Esophagus squamous epithelium (tissue), 5 donors: ENCODE measurements at places on chromosomes 1 and 21.

DNA sequence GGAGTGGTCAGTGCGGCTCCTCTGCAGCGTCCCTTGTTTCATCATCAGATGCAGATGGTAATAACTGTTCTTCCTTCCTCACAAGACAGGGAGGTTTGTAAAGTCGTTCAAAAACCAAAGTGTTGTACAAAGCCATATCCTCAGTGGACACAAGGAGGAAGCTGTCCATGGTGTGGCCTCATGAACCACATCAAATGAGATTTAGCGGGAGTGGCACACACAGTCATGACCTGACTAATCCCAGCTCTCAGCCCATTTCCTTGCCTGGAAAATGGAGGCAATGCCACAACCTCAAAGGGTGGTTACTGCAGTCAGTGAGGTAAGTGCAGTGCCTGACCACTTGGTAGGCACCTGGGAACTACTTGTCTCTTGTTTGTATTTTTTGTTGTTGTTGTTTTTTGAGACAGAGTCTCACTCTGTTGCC lies 13.4 kb downstream of the ENTREP3 start:
- no peak for DNase-seq

DNA sequence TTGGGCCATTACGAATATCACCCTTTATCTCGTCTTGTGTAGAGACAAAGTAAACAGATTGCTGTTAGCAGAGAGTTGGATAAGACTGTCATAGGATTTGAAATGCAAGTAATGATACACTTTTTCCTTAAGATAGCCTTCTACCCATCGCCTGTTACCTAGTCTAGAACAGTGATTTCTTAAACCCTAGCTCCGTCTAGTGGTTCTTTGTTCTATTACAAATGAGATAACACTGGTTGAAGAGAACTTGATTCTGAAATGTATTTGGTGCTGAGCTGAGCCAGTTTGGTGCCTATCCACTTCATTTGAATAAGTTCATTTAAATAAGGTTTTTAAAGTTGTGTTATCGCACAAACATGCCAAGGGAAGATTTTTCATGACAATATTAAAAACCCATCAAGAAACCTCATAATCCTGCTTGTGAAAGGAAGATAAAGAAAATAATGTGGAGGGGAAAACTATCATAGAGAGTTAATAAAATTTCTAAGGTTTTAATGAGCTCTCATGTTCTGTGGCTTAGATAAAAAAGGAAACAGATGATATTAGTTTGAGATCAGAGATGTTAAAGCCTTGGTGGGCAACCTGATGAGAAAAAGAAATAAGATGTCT lies 1.5 kb upstream of the KCNH1 start:
- DNase-seq, result no peak

GRCh38 chr1:174239541-174239940 lies 80.2 kb downstream of the RABGAP1L start:
- no peak for DNase-seq

DNA sequence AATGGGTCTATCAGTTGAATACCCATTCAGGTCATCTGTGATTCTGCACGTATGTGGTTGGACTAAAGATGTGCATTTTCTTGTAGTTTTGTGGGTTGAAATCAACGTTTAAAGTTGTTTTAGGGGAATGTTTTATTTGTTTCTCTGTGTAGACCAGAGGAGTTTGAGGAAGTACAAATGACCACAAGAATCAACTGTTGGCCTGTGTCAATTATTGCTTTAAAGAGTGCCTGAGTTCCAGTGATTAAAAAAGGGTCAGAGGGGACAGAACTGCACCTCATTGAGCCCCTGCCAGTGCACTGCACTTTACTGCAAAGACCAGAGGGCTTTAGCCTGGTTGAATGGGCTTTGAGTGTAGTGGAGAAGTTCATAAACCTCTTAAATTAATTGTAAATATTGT lies 190.3 kb downstream of the VPS13D start:
- DNase-seq, result no peak

- no peak for DNase-seq
Observed at GRCh38 chr1:147794570-147794969, 34.2 kb upstream of the GJA5 start.

DNA sequence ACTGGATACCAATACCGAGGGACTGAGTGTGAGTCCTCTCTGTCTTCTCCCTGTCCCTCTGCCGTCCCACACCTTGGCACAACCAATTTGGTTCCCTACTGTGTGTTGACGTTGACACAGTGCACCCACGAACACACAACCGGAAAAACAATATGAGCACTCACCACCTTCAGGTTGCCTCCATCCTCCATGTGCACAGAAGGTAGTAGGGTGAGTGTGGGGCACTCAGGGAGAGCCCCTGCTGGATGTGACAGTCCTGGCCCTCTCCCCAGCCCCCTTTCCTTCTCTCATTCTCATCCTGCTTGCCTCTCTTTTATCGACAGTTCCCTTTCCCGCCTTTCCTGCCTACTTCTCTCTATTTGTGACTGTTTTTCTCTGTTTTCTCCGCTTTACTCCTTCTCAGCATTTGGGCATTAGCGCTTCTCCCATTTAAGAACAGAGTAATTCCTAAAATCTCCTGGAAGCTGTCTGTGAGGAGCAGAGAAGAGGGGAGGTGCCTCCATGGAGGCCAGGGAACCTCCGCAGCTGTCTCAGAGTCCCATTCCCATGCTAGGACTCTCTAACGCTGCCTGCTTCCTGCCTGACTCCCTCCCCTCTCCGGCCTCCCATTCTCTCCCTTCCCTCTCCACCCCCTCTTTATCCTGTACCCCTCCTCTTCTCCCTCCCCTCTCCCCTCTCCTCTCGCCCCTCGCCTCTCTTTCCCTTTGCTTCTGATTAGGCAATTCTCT lies 16.4 kb downstream of the CADM3 start:
- no peak for DNase-seq

GRCh38 chr1:98078596-98078995 lies 157.8 kb upstream of the DPYD start:
- no peak for DNase-seq

DNA sequence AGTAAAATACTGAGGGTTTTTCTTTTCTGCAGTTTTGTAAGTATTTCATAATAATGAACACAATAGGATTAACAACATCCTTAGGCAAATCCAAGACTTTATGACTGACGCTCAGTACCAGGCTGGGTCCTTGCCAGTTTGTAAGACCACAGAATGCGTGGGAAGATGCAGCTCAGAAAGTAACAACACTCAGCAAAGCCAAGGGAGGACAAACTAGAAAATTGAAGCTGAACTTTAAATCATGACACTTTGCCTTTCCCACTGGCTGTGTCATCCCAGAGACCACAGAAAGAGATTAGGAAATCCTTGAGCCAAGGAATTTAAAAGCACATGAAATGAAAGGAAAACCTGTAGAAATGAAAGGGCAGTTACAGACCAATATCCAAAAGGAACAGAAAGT lies 426.3 kb upstream of the CHRM3 start:
- DNase-seq, result no peak

- DNase-seq, result no peak
Observed at GRCh38 chr1:114718661-114719423, 2.3 kb upstream of the NRAS start.

- no peak for DNase-seq
Observed at GRCh38 chr1:225595974-225596551, 56.9 kb downstream of the ENAH start.

- no peak for DNase-seq
Observed at GRCh38 chr1:229478852-229479251, 29.3 kb downstream of the NUP133 start.

GRCh38 chr1:14699620-14700019 lies 101.1 kb downstream of the KAZN start:
- no peak for DNase-seq

GRCh38 chr1:18201997-18202719 lies 94.6 kb downstream of the IGSF21 start:
- DNase-seq, result no peak

- no peak for DNase-seq
Observed at GRCh38 chr1:20191266-20191825, 5.0 kb upstream of the PLA2G2C start.

- no peak for DNase-seq
Observed at GRCh38 chr1:16903458-16903796, 7.6 kb downstream of the RNU1-2 start.

- DNase-seq, result no peak
Observed at GRCh38 chr1:208541225-208541855, 297.2 kb upstream of the PLXNA2 start.

GRCh38 chr1:181779343-181779742 lies 282.2 kb downstream of the ZNF648 start:
- DNase-seq, result no peak

GRCh38 chr1:96020378-96020777 lies 701.2 kb upstream of the PTBP2 start:
- DNase-seq, result no peak

- DNase-seq, result peak; percentile 16
Observed at GRCh38 chr1:25743164-25744139, 56.5 kb upstream of the SELENON start.

DNA sequence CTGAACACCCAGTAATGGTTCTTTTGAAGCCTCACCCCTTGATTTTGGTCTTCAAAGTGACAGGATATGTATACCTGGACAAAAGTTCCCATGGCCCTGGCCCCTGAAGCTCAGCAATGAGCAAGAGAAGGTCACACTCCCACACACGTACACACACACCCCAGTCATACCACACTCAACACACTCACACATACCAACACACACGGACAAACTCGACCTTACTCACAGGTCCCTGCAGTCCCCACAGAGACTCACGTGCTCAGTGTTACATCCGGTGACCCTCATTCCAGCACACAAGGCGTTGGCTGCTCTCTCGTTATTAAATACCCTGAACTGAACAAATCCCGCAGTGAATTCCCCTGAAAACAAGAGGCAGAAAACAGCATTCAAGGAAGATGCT lies 5.9 kb downstream of the ITLN1 start:
- no peak for DNase-seq

DNA sequence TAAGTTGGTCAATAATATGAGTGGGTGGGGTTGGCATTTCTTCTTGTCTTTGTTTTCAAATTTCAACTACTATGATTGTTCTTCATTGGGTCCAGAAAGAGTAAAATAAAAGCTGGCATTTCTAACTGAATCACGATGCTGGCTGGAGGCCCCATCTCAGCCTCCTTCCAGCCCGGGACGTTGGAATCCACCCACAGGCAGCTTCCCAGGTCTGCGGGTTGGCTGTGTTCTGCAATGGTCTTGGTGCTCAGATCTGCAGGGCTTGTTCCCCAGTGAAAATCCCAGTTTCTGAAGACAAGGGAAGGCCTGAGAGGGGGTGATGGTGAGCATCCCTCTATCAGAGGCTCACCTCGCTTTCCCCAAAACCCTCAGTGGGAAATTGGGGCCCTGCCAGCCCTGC lies 54.7 kb upstream of the ARHGEF16 start:
- DNase-seq, result no peak

DNA sequence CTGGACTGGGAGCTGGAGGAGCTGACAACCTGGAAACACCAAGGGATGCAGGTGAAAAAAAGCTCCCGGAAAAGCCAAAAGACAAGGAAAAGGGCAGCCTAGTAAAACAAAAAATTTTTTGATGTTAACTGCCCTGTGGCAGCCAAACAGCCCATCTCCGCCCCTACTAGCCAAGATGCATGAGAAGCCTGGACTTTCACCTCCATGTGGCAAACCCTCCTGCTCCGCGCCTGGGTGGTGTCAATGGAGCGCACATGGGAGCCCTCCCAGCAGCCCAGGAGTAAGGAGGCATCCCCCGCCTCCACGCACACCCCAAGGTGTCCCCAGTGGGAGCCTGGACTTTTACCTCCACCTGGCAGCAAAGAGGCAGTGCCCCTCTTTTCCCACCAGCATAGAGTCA lies 30.5 kb downstream of the LEMD1 start:
- DNase-seq, result no peak

DNA sequence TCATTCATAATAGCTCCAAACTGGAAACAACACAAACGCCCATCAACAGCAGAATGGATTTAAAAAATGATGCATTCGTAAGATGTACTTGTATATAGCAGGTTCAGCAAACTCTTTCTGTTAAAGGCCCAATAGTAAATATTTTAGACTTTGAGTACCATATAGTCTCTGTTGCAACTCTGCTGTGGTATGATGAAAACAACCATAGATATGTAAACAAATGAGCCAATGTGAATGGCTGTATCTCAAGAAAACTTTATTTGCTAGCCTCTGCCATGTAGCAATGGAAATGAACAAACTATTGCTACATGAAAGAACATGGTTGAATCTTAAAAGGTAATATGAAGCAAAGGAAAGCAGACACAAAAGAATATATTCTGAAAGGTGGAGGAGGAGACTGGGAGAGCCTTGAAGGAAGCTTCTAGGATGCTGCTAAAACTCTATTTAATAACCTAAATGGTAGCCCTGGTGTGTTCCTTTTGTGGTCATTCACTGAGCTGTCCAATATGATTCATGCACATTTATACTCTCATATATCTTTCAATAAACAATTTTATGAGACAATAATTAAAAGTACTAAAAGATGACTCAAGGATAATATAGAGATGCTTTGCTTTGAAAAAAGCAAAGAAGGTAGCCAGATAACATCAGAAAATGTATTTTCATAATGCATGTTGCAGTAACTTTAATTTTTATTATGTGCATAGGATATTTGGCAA lies 29.1 kb upstream of the FMO3 start:
- DNase-seq, result no peak

GRCh38 chr1:93753791-93754763 lies 72.4 kb upstream of the BCAR3 start:
- no peak for DNase-seq

DNA sequence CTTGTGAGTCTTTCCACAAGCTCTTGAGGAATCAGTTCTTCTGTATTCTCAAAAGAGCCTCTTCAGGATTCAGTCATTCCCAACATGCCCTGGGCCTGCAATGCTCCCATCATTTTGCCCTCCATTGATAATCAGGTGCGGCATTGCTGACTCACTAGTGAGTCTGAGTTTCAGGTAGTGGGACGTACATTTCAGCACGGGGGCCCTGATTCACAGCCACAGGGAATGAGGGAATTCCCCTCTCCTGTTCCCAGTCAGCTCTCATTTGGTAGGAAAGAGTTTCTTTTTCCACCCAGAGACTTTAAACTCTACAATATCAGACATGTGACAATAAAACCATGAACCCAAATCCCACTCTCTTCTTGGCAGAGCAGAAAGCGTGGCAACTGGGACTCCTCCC lies 3.7 kb upstream of the IRF6 start:
- DNase-seq, result no peak

DNA sequence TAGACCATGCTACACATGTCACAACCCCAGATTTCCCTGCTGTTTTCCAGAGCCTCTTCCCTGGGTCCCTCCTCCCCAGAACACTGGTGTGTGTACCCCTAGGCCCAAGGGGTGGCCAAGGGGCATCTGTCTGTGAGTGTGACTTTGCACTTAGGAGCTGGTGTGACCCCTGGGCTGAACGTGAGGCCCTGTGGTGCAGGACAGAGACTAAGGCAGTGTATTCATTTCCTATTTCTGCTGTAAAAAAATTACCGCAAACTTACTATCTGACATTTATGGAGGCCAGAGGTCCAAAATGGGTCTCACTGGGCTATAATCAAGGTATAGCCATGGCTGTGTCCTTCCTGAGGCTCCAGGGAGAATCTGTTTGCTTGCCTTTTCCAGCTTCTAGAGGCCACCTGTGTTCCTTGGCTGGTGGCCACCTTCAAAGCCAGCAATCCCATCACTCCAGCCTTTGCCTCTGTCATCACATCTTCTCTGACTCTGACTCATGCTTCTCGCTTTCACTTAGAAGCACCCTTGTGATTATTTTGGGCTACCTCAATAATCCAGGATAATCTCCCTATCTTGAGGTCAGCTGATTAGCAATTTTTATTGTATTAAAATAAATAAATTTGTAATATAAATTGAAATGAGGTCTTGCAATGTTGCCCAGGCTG lies 24.0 kb upstream of the ELOA start:
- DNase-seq, result no peak

- no peak for DNase-seq
Observed at GRCh38 chr1:153776352-153776751, 1.1 kb downstream of the SLC27A3 start.
